Esophagus squamous epithelium (tissue), 5 donors: ENCODE measurements at places on chromosomes 7 and 10.

- DNase-seq, result no peak
Measured at GRCh38 chr10:36491926-36492325, 633.5 kb upstream of the ANKRD30A start.

DNA sequence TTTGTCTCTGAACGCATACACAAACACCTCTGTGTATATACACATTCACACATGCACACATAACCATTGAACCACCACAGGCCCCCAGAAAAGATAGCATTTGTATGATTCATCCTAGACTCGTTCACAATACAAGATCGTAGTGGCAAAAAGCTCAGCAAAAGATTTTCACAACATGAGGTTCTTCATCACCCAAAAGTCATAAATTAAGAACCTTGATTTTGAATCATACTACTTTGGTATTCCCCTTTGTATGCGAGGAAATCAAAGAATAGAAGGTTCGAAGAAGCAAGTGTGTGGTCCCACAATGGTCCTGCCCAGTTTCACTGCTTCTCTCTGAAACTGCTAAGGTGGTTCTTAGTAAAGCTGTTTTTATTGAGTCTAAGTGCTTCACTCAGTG is 200.7 kb downstream of the CELF2 start:
- DNase-seq, result no peak

DNA sequence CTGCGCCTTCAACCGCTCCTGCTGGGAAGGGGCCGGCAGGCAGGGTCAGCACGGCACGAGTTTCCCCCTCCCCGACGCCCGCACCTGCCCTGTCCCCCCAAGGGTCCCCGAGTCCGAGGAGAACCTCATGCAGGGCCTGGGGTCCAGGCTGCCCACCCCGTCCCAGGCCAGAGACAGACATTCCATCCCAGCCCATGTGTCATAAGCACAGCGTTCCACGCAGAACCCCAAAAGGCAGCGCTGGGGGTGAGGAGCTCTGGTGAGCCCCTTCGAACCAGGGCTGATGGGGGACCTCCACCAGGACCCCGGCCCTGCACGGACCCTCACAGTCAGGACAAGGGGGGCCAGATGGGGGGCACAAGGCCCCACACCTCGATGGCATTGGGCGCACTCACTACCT is 49.2 kb downstream of the TNRC18 start:
- no peak for DNase-seq

DNA sequence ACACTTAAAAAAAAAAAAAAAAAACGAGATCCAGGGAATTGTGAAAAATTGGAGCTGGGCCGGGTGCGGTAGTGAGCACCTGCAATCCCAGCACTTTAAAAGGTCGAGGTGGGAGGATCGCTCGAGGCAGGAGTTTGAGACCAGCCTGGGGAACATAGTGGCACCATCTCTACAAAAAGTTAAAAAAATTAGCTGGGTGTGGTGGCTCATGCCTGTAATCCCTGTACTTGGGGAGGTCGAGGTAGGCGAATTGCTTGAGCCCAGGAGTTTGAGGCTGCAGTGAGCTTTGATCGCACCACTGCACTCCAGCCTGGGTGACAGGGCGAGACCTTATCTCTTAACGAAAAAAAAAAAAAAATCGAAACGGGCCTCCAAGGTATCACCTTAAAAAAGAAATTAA is 2.0 kb downstream of the CLDN4 start:
- no peak for DNase-seq

DNA sequence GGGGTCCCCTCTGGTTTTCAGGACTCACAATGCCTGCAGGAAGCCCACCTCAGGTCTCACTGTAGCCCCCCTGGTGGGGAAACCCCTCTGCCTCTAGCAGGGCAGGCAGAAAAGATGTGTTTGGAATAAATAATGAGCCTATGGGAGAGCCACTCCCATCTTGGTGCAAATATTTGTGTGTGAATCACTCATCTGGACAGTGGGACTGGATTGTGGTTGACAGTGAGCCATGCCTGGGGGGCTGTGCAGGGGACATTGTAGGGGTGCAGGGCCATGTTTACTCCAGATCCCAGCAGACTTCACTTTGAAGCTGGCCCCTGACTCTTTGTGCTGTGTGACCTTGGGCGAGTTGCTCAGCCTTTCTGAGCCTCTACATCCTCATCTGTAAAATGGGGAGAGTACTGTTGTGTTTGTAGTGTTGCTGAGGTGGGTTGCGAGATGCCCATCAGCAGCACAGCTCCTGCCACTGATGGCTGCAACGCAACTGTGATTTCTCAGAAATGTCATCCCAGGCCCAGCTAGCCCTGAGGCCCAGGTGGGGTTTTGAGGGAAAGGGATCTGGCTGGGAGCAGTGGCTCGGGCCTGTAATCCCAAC is 20.7 kb downstream of the GTF2IRD1 start:
- no peak for DNase-seq

DNA sequence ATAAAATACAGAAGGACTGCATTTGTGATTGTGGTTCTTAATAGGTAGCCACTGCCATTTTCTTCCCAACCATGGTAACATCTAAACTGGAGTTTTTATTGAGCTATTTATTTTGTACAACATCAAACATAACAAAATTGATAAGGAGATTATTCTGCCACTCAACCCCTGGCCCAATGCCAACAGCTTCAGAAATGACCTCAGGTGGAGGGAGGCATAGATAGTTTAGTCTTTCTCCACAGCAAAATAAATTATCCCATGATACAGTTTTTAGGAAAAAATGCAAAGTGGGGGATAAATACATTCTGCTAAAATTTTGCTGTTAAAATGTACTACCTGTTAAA is 57.6 kb downstream of the LRRTM3 start:
- DNase-seq, result no peak

GRCh38 chr7:2172311-2173188 is 60.2 kb downstream of the MAD1L1 start:
- no peak for DNase-seq

GRCh38 chr10:43940898-43941837 is 292.5 kb upstream of the ZNF32 start:
- DNase-seq, result no peak

GRCh38 chr10:129962031-129962871 is 1.8 kb downstream of the EBF3 start:
- DNase-seq, result no peak

DNA sequence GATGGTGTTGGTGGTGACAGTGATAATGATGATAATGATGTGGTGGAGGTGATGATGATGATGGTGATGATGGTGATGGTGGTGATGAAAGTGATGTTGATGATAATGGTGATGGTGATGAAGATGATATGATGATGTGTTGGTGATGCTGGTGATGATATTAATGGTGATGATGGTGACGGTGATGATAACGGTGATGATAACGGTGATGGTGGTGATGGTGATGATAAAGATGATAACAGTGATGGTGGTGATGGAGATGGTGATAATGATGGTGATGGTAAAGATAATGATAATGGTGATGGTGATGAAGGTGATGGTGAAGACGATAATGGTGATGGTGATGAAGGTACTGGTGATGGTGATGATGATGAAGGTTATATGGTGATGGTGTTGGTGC is 76.6 kb downstream of the UNCX start:
- no peak for DNase-seq

GRCh38 chr7:96596120-96596826 is 113.4 kb downstream of the SEM1 start:
- DNase-seq, result no peak

DNA sequence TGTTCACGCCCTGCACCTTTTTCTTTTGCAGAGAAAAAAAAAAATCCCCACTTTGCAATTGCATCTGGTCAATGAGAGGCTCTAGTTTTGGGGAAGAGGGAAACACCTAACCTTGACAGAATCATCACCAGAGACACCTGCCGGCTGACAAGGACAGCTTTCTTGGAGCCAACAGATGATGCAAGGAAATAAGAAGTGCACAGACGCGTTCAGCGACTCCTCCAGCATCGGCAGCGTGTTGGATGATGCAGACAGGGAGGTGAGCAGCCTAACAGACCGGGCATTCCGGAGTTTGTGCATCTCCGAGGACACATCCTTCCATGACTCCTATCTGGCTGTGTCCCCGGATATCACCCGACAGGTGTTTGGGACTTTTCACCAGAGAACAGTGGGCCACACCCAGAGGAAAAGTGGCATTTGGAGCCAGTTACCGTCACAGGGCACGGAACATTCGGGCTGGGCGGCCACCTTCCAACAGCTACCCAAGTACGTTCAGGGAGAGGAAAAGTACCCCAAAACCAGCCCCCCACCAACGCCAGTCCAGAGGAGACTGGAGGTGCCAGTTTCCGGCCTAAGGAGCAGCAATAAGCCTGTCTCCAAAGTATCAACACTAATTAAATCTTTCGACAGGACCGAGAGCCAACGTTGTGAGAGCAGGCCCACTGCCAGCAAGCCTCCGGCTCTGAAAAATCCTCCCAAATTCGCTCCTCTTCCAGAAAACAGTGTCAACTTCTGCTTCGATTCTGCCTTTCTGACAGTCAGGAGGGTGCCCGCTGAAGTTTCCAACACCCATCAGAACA is 23.6 kb downstream of the C10orf71 start:
- no peak for DNase-seq

DNA sequence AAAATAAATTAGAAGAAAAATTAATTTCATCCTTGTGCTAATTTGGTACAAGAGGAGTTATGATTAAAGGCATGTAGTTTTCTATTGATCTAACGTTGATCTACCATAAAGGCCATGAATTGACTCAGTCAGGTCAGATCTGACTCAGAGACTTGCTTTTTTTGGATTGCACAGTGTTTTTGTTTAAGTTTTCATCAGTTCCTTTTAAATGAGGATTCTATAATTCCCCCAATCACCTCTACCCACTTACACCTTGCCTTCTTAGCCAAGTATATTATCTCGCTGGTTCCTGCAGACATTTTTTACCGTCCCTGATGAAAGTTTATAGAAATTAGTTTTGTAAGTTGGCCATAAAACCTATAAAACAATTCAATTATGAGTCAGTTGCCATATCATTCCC is 132.4 kb upstream of the PALS2 start:
- DNase-seq, result no peak

- DNase-seq, result no peak
Measured at GRCh38 chr10:12212454-12212853, 16.5 kb downstream of the CDC123 start.

DNA sequence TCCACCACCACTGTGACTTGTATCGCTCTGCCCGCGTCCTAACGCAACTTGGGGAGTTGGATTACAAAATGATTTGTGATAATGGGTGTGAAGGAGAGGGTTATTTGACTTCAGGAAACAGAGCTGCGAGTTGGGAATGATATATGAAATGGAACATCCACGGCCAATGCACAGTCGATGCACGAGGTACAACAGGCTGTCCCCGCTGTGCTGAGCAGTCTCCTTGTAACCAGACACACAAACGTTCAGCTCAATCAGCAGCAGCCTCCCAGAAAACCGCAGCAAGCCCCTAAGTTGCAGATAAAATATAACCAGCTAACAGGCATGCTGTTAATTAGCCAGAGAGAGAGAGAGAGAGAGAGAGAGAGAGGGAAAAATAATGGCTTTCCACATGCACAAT is 332.7 kb upstream of the MGMT start:
- no peak for DNase-seq

GRCh38 chr7:50329775-50330174 is 25.3 kb downstream of the IKZF1 start:
- no peak for DNase-seq

DNA sequence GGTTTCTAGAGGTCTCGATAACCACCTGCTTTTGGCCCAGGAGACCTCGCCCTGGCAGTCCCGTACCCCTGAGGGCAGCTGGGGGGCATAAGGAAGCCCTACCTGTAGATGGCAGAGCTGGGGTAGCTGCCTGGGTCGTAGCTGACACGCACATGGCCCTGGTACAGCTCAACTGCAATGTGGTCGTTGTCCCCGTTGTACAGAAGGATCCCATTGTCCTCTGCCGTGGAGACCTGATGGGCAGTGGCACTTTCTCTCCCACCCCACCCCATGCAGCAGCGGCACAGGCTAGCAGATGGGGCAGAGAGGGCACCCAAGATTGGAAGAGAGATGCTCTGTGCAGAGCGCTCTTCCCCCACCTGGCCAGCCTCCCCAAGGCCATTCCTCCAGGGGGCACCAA is 172.5 kb downstream of the LCOR start:
- no peak for DNase-seq

- no peak for DNase-seq
Measured at GRCh38 chr7:2517026-2517425, 2.5 kb upstream of the LFNG start.

GRCh38 chr7:109094-109493 is 83.3 kb upstream of the FAM20C start:
- no peak for DNase-seq

- DNase-seq, result no peak
Measured at GRCh38 chr10:102010961-102011360, 45.0 kb downstream of the ARMH3 start.

GRCh38 chr10:132005147-132005546 is 23.4 kb upstream of the BNIP3 start:
- DNase-seq, result no peak

DNA sequence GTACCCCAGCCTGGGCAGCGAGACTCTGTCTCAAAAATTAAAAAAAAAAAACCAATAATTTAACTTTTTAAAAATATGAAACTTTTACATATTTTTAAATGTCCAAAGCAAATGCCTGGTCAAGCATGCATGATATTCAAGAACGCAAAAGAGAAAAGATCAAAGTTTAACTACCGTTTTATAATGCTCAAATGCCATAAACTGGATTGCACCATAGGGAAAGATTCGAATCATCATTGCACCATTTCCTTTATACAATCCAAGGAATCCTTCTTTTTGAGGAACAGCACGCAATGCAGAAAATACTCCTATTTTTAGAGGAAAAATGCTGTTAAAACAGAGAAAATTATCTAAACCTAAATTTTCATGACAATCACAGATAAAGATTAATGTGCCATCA is 20.9 kb downstream of the SLC25A16 start:
- no peak for DNase-seq
